Natural killer cell (primary cell): ENCODE measurements at places on chromosomes 2 and 18. TPM values are rescaled to one million over a fixed set of nuclear protein-coding genes. Genes with fewer than 3 reads are reported as not detected.

- DNase-seq: no peak
These were observed 15.0 kb upstream of the ACVR1 start for GRCh38 chr2:157890969-157891642.

DNA sequence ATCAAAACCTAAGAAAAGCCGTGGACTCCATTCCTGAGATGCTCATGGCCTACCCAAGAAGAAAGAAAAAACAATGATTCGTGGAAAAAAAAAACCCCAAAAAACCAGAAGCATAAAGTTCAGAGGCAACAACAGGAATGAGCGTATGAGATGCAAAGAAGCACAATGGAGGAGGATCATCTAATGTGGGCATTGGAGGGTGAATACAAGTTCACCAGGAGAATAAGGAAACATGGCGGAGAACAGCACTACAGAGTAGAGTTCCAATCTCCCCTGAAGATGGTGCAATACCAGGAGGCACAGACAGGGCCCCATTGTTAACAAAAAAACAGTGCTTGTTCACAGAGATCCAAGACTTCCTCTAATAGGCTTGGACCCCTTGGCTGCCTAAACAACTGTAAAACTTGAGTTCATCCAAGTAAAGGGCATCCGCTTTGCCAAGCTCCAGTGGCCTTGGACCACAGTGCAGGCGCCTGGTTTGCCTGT, 337.2 kb downstream of the PDE11A start:
- DNase-seq: no peak

DNA sequence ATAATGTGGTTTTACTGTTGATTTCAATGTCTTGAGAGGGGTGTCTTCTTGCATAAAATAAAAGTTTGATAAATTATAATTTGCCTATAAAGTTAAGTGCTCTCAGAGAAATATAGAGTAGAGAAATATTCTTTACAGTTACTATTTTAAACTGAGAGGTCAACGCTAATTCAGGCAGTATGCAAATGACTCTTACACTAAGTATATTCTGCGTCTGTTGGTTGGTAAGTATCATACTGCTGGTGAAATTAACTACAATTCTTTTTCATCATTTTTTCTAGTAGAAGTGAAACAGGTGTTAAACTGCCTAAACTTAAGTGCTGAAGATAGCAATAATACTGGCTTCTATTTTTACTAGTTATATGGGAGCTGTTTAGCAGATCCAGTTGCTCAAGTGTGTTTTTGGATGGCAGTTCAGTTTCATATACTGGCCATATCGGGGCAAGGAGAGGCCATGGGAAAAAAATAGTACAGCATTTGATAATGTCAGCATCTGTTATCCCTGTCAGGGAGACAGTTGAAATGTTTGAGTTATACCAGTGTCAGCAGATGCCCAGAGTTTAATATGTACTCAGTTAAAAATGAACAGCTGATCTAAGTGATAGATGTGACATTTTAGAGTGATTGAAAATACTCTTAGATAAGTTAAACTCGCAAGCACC, 86.2 kb downstream of the MIB1 start:
- DNase-seq: no peak

GCG gene
- not detected for total RNA-seq

DNA sequence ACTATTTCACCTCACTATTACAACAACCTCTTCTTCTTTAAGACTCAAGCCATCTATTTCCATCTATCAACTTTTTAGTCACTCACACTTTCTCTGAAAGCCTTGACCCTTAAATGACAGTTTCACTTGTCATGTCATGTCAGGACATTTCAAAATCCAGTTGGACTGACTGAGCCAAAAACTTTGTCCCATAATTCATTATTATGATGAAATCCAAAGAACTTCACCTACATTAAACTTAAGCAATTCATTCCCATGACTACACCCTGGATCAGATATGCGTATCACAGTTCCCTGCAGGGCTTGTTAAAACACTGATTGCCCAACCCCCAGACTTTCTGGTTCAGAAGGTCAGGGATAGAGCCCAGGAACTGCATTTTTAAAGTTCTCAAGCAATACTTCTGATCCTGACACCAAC, 26.5 kb downstream of the LDAH start:
- DNase-seq: no peak

DNA sequence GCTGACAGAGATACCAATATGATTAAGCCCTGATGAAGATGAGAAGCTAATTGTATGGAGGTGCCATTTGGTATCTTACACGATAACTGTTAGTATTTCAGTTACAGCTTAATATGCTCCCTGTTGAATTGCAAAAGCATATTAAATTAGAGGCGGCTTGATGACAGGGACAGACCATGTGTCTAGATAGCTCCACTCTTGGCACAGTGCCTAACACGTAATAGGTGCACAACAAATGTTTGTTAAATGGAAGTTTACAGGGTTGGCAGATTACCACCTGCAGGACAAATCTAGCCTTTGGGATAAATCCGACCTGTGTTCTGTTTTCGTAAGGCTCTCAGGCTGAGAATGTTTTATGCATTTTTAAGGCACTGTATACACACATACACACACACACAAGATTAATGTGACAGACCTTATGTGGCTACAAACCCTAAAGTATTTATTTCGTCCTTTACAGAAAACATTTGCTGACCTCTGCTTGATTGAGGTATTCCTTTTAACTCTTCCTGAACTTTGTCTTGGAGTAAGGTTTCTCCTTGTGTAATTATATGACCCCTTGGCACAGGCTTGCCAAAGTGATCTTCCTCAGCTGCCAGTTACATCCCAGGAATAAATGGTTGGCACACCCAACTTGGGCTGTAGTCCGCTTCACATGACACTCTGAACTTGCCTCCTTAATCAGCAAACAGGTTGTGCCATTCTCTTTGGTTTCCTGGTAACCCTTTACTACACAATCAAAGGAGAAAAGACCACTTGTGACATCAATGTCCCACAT, 348.9 kb downstream of the HRH4 start:
- no peak for DNase-seq

DNA sequence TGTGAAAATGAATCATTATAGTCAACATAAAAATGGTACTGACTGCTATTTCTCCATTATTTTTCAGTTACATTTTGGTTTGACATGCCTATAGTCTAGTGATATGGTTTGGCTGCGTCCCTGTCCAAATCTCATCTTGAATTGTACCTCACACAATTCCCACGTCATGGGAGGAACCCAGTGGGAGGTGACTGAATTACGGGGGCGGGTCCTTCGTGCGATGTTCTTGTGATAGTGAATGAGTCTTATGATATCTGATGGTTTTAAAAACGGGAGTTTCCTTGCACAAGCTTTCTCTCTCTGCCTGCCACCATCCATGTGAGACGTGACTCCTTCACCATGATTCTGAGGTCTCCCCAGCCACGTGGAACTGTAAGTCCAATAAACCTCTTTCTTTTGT, 70.3 kb downstream of the BAZ2B start:
- no peak for DNase-seq

GPAT2 gene
- 2.3 TPM for total RNA-seq

DNA sequence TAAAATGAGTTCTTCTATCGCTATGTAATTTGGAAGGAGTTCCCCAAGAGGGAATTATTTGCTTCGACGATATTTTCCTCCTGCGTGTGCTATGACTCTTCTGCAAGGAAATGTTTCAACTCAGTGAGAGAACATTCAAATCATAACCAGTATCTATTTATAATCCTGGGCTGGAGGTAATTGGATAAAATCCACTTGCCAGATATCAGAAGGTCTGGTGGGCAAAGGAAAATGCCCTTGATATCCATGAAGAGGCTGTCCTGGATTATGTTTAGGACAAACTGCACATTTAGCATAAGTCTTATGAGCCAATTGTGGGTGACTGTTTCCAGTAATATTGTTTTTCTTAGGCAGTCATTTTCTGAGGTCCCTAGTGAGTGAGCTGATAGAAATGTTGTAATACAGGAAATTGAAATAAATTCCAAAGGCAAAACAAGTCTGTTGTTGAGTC, 17.7 kb downstream of the RPIA start:
- no peak for DNase-seq

GRCh38 chr2:235968155-235968554, 200.0 kb downstream of the GBX2 start:
- no peak for DNase-seq

- DNase-seq: no peak
These were observed 130.7 kb downstream of the TMEM247 start for GRCh38 chr2:46610021-46610420.

DNA sequence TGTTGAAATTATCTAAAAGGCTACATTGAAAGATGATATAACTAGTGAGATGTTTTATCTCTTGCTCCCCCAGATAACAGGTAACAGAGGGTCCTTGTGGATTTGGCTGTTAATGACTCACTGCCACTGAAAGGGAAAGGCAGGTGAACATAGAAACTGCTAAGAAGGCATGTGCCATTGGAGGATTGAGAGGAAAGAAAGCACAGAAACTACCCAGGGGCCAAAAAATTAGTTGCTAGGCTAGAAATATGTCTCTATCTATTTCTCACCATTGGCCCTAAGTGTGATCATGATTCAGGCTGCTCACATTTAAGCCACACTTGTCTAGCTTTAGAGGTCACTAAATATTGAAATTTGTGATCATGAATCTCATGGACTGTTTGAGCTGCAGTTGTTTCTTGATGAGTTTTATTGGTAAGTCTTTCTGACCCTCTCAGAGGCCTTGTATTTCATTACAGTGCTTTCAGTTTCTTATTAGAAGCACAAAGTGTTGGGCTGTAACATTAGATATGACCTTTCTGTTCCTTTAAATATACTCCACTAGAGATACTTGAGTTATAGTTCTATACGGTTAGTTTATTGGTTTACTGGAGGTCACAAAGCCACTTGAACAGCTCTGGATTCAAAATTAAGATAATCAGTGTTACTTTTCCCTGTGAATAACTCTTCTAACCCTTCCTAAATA, 26.2 kb downstream of the NAB1 start:
- DNase-seq: no peak

MYCN gene
- total RNA-seq: not detected

VAPA gene
- 175 TPM for total RNA-seq

ERMN gene
- 14.4 TPM for total RNA-seq

DNA sequence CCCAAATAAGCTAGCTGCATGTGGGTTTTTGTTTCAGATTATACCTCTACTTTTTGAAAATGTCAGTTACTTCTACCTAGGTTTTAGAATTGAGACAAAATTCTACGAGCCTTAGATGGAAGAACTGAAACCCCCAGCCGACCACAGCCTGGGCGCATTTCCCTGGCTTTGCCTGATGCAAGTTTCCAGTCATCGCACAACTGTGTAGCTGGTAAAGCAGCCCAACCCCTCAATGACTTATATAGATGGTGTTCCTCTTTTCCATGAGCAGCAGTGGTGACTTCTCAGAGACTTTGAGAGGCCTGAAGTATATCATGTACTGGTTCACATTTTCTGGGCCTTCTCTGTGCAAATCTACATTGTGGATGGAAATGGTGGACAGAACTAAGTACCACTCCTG, 515.4 kb upstream of the RAB6C start:
- no peak for DNase-seq

SCN7A gene
- total RNA-seq: not detected

DNA sequence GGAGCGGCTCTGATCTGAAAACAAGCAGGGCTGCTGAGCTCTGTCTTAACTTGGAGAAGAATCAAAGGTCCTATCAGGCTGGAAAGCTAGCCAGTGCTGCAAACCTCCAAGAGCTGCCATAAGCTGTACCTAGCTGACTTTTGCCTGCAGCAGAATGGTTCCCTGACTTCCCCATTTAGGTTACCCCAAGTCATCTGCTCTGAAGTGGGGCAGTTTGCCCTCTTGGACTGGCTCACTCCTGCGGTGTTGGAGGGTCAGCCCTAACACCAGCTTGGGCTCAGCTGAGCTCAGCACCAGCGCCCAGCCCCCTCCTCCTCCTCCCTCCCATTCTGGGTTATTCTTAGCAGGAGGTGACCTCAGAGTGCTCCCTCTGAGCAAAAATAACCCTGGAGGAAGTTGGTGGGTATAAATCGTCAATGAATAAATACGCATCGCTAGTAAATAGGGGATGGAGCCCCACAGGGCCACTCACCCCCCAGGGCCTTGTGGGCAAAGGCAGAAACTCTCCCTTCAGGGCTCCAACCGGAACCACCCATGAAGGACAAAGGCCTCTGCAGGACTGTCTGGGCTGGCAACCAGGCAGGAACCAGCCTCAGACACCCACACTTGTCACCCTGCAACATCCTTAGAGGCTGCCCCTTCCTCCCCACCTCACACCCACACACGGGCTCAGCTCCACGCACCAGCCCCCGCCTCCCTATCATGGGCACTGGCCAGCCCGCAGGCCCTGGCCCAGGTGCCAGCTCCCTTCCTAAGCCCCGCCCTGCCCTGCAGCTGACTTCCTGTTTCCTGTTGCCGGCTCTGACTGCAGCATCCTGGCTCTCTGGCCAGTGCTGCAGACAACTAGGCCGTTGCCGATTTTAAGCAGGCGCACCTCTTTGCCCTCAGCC, 46.9 kb downstream of the DNMT3A start:
- DNase-seq: peak; percentile 87

DPP10 gene
- not detected for total RNA-seq

DNA sequence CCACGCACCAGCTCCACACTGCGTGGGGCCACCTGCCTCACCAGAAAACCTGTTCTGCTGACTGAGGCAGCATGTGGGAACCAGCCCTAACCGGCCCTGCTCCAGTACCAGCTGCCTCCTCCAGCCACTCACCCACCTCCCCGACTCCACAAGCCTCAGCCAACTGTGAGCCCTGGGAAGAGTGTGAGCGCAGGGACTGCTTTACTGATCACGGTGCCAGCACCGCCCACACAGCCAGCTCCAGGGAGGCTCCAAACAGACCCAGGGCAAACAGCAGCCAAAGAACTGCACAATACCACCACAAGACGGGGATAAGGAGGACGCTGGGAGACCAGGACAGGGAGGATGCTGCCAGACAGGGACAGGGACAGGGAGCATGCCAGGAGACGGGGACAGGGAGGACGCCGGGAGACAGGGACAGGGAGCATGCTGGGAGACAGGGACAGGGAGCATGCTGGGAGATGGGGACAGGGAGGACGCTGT, 28.4 kb downstream of the EIPR1 start:
- DNase-seq: no peak

IL36B gene
- not detected for total RNA-seq

FARSB gene
- total RNA-seq: 8.6 TPM

DNA sequence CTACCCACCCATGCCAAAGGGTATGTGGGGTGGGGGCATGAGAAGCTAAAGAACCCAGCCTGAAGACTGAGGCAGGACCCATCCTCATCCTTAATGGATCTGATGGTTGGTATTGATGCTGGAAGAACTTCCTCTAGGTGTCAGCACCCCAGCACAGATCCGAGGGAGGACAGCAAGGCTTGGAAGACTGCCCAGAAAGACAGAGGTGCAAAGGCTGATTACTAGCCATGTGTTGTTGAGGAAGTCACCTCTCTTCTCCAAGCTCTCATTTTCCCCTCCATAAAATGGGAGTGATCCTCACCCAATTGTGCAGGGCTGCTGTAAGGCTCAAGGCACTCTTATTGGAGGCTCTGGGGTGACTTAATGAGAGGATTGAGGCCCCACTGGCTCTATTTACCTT, 256.5 kb downstream of the CELF4 start:
- DNase-seq: no peak

ABCB11 gene
- 0.07 TPM for total RNA-seq
